Fibroblast of skin of left biceps (primary cell): ENCODE measurements at places on chromosomes 6 and 20.
A peak's percentile ranks its signal among the peaks of the same experiment; 100 is the strongest.

GRCh38 chr6:44494011-44494501, 106.5 kb downstream of the CDC5L start:
- peak; percentile 64 for DNase-seq

- DNase-seq, result no peak
These were observed 35.4 kb downstream of the GSTA2 start for GRCh38 chr6:52727908-52728307.

DNA sequence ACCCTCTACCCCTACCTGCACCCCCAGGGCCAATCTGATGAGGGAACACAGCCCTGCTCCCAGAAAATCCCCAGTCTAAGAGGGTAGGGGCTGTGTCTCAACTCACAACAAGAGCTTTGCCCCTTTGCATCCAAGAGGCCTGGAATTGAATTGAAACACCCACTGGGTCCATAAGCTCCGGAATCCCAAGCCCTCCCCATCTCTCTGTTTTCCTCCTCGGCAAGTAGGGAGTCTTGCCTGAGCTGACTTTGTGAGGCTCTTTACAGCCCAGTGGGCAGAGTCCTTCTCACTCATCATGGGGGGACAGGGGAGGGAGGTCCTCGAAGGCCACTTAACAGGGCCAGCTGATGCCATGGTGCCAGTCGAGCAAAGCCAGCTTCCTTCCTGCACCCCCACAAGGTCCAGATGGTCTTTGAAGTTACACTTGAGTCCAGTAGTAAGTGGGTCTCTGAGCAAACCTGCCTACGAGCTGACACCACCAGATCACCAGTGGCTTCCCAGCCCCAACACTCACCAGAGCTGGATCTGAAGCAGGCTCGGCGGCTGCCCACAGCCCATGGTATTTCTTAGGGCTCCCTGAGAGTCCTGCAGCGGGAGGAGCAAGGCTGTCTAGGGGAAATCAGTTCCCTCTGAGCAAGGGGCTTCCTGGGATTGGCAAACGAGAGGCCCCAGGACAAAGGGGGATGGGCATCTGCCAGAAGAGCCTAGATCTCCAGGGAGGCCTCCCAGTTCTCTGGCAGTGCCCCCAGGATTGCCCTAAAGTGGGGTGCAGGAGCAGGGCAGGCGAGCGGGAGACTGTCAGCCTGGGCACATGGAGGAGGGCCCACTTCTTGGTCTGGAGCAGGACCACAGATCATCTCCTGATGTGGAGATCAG, 144.5 kb downstream of the VEGFA start:
- DNase-seq, result no peak

DNA sequence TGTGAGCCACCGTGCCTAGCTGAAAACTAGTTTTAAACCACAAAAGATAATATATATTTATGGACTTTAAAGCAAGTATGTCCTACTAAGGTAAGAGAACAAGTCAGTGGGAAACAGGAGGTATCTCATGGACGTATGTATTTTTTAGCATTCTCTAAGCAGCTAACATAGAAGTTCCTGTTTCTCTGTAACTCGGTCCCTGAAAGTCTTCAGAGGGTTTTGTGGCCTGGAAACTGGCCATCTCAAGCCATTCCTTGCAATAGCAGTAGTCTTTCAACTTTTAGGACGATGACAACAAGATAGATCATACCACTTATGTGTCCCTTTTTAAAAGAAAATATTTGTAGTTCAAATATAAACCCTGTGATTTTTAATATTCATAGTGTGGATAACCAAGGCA, 95.6 kb upstream of the RALGAPA2 start:
- no peak for DNase-seq

GRCh38 chr20:64188682-64189529, 24.7 kb downstream of the MYT1 start:
- no peak for DNase-seq

DNA sequence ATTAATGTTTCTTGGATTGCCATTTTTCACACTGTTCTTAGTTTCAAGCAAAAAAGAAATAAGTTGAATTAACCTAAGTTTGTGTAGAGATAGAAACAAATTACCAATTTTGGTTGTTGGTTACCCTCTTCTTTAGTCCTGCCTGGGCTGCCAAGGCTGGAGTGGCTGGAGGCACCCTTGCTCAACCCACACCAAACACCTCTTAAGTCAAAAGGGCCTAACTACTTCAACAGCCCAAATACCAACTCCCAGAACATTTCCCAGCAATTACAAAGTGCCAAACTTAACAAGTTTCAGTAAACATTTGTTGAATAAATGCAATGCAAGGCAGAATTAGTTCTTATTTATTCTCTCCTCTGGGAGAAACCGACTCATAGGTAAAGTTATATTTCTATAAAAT, 38.1 kb upstream of the TMEM181 start:
- no peak for DNase-seq

- no peak for DNase-seq
These were observed 18.8 kb downstream of the TMEM74B start for GRCh38 chr20:1165941-1166340.

DNA sequence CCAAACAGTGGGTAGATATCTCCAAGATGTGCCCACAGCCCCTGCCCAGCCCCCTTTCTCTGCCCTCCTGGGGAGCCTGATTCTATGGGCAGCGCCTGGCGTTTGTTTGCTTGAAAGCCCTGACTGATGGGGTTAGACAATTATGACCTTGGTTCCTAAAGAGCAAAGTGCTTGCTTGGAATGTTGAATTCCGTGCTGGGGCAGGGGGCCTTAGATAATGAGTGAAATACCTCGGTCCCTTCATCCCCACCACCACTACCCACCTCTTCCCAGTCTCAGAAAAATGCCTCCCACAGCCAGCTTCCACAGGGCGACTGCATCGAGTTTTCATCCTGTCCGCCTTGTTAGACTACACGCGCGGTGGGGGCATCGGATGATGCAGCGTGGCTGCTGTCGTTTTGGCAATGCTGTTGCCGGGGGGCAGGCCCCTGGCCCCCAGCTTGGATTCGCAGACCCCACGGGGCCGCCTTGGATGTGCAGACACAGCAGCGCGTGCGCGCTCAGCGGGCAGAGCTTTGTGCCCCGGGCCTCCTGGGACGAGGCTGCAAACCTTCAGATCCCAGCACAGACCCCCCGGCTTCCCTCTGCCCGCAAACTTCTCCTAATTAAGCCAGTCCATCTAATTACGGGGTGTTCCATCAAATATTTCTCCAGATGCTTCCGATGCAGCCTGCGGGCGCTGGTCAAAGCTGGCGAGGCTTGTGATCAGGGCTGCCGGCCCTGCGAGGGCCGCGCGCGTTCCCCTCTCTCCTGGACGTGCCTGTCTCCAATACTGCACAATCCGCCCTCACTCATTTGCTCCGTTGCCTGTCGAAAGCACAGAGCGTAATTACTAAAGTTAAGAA, 86.1 kb downstream of the LINC00237 start:
- no peak for DNase-seq

DNA sequence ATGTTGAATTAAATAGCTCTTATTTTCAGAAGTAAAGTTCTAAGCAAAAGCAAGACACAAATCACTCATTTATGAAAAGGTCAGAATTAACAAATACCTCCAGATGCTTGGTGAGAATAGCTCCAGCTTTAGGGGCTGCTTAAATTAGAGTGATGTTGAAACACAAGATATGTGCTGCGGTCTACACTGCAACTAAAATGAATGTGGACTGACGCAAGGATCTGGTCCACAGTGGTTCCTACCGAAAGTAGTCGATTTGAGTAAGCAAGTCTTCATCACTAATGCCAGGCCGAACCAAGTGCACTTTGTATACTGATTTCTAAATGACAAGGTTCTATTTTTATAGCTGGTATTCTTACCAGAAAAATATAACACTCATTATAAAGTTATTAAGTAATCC, 96.3 kb downstream of the PRDM1 start:
- no peak for DNase-seq

DNA sequence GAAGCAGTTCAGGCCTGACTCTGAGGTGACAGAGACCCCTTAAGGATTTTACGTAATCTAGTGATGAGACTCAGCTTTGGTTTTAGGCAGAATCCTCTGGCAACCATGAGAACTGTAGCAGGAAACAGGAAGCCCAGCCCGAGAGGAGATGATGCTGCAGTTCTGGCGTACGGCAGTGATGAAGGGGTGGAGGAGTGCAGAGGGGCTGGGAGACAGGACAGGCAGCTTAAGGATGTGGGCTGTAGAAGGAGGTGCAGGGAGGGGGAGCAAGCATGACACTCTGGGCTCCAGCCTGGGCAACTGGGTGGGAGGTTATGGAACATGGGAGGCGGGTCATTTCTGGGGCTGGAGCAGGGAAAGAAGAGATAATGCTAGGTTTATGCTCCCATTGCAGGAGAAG, 67.1 kb downstream of the LRFN2 start:
- no peak for DNase-seq

- no peak for DNase-seq
These were observed 22.1 kb upstream of the TENT5A start for GRCh38 chr6:81774542-81774941.

DNA sequence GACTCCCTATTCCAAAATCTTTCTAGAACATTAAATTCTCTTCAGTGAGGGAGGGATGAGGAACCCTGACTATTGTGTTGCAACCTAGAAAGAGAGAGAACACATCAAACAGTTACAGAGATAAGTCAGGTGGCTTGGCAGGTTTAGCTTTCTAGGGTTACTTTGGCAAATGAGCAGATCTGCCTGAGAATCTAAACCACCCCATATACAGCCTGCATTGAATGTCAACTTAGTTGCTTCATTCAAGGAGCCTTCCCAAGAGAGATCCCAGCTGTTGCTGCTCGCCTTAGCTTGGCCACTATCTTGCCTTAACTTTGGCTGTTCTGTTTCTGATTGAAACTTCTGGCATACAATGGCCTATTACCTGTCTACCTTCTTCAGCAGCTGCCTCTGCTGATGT, 74.7 kb upstream of the TCF21 start:
- DNase-seq, result no peak

GRCh38 chr6:151075930-151076555, 163.7 kb upstream of the AKAP12 start:
- no peak for DNase-seq

- DNase-seq, result no peak
These were observed 615 bp upstream of the NTSR1 start for GRCh38 chr20:62707921-62708521.

GRCh38 chr20:63697868-63698545, 1.6 kb downstream of the TNFRSF6B start:
- DNase-seq, result no peak

GRCh38 chr6:37512400-37513011, 12.8 kb upstream of the CCDC167 start:
- DNase-seq, result no peak

DNA sequence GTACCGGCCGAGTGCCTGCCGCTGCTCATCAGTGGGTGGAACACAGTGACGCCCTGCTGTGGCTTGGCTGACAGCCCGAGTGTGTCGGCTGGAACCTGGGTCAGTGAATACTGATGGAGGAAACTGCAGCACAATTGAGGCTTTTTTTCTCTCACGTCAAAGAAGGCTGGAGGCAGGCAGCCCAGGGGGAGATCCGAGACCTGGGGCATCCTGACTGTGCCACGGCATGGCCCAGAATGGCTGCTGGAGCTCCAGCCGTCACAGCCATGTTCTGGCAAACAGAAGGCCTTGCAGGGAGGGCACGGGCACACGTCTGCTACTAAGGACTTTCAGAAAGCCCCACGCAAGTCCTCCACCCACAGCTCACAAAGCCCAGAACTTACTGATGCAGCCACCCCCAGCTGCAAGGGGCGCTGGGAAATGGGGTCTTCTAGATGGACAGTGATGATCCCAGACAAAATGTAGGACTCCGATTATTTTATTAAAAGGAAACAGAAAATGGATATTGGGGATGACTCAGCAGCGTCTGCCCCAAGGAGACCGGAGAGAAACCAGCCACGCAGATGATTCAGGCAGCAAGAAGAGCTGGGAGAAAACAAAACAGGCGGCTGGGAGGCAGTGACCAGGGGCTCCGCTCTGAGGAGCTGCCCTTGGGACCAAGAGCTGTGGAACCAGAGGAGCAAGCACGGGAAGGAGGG, 140.0 kb downstream of the TAF4 start:
- no peak for DNase-seq

- no peak for DNase-seq
These were observed 85.1 kb downstream of the EDN3 start for GRCh38 chr20:59385480-59385879.

DNA sequence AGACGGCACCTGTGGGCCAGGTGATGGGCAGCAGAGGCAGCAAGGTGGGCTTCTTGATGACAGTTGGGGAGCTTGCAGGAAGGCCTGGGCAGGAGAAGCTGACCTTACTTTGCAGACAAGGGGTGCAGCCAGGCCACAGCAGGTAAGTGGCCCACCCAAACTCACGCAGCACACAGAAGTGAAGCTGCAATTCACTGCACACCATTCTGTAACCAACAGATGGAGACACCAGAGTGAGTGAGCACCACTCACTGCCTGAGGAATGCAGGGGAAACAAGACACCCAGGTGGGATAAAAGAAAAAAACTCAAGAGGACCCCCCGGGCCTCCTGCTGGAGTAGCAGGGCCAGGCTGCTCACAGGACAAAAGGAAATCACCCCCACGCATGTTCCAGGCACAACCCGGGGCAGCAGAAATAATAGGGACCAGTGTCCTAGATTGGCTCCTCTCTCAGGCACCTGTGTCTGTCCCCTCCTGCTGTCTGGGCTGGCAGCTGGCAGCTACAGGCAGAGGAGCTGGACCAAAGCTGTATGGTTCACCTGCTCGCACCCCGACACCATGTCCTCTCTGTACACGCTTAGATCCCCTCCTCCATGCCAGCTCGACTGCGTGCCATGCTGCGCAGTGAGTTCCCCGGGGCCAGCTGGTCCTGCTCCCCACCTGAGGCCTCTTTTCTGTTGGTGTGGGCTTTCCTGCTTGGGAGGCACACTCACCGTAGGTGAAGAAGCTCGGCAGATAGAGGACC, 4.9 kb downstream of the MTCH1 start:
- DNase-seq, result no peak

- peak; percentile 20 for DNase-seq
These were observed 20.9 kb upstream of the POM121L2 start for GRCh38 chr6:27332692-27333641.

DNA sequence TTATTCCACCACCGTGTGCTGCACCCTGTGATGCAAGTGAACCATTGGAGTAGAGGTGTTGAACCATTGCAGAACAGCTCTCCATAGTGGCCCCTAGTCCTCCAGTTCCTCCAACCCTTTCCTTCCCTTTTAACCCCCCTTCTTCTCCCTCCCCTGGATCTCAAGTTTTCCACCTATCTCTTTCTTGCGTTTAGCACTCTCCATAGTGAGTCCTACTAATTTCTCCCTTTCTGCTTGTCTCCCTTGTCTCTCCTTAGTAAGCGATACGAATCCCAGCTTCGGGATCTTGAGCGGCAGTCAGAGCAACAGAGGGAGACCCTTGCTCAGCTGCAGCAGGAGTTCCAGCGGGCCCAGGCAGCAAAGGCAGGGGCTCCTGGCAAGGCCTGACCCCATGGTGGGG, 1.1 kb downstream of the PFDN6 start:
- DNase-seq, result no peak

- no peak for DNase-seq
These were observed 149.6 kb downstream of the CDH26 start for GRCh38 chr20:60107621-60108390.

- DNase-seq, result no peak
These were observed 17.8 kb downstream of the MAN1A1 start for GRCh38 chr6:119331663-119332286.

GRCh38 chr6:108074057-108074358, 533 bp downstream of the OSTM1 start:
- no peak for DNase-seq

GRCh38 chr6:47633141-47633540, 65.2 kb upstream of the ADGRF4 start:
- no peak for DNase-seq
